ENCODE measurements at places on chromosomes 12 and 14.

GRCh38 chr12:4270016-4270830 is 3.3 kb upstream of the CCND2 start:
- peak; percentile 67 for DNase-seq

GRCh38 chr14:74913393-74913910 is 9.6 kb downstream of the RPS6KL1 start:
- no peak for DNase-seq

DNA sequence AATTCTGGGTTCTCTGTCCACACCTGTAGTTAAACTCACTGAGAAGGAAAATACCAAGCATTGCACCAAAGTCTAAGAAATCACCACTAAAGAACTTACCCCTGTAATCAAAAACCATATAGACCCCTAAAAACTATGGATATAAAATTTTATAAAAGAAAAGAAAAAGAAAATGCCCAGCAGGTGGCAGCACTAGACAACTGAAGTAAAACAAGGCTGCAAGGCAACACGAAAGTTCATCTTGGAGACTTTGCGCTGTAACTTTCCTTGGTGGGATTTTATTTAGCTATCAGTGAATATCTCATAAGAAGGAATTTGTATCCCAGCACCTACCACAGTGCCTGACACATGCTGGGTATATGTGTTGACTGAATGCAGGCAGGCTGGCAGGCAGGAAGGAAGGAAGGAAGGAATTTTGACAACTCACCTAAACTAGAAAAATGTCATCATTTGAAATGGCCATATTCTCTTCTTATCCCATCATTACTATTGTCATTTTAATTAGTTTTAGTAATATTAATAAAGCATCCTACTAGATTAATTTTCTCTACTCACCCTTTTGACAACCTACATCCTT is 68.2 kb upstream of the ETV6 start:
- DNase-seq = peak; percentile 61

DNA sequence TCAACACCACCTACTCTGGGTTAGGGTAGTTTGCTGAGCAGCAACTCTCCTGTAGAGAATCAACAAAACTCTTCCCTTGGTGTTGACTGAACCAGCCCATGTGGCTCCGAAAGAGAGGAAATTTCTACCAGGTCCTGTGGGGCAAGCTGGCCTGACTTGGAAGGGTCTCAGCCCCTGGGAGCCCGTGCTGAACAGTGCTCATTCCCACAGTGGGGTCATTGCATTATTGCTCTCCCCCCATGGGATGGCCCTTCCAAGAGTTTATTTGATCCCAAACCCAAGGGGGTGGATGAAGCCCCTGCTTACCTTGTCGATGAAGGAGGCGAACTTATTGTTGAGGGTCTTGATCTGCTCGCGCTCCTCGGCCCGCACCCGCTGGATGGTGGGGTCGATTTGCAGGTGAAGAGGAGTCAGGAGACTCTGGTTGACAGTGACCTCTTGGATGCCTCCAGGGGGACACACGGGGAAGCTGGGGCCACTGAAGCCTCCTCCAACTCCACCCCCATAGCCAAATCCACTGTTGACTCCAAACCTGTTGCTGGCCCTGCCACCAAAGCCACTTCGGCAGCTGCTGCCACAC is 580 bp downstream of the KRT75 start:
- DNase-seq = no peak

DNA sequence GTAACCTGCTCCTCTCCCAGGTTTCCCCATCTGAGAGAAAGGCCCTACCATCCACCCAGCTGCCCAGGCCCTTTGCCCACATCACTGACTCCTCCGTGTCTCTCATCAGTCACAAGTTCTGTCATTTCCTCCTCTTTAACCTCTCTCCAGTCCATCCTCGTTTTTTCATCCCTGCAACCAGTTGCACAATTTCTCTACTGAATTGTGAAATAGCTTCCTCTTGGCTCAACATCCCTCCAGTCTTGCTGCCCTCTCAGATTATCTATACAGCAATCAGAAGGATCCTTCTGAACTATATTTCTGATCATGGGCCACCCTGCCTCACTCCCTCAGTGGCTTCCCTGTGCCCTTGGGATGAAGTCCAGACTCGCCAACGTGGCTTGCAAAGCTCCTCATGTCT is 6.8 kb downstream of the FAM161B start:
- no peak for DNase-seq

- no peak for DNase-seq
Measured at GRCh38 chr12:44441155-44441554, 435.0 kb downstream of the NELL2 start.

- no peak for DNase-seq
Measured at GRCh38 chr12:29316752-29317151, 64.2 kb downstream of the ERGIC2 start.

- DNase-seq = no peak
Measured at GRCh38 chr12:55946553-55946952, 15.6 kb downstream of the DGKA start.

GRCh38 chr12:49920915-49921286 is 17.2 kb upstream of the FAIM2 start:
- no peak for DNase-seq

- DNase-seq = no peak
Measured at GRCh38 chr12:1611803-1612572, 17.0 kb upstream of the WNT5B start.

DNA sequence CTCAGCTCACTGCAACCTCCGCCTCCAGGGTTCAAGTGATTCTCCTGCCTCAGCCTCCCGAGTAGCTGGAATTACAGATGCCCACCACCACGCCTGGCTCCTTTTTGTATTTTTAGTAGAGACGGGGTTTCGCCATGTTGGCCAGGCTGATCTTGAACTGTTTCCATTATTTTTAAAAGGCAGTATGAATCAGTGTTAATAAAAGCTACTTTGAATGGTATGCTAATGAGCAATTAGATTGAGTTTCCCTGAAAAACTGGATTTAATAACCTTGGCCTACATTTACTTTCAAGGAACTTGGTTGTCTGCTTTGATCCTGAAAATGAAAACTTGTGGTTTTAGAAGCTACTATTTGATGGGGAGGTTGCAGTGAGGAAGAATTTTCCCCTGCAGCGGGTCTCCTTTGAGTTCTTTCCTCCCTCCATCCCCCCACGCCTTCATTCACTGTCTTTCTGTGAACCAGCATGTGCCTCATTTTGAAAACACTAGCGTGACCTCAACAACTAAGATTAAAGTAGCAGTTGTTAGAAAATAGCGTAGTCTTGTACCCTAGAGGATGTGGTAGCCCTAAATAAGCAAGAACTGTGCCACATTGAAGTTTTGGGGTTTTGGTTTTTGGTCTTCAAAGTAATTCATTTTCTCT is 17.8 kb upstream of the RPS6KA5 start:
- DNase-seq = no peak

- DNase-seq = no peak
Measured at GRCh38 chr14:38873941-38874612, 229.0 kb downstream of the SEC23A start.

GRCh38 chr14:92813201-92813600 is 19.1 kb downstream of the GOLGA5 start:
- DNase-seq = no peak

GRCh38 chr14:95875831-95876760 is 536 bp upstream of the TUNAR start:
- DNase-seq = no peak

DNA sequence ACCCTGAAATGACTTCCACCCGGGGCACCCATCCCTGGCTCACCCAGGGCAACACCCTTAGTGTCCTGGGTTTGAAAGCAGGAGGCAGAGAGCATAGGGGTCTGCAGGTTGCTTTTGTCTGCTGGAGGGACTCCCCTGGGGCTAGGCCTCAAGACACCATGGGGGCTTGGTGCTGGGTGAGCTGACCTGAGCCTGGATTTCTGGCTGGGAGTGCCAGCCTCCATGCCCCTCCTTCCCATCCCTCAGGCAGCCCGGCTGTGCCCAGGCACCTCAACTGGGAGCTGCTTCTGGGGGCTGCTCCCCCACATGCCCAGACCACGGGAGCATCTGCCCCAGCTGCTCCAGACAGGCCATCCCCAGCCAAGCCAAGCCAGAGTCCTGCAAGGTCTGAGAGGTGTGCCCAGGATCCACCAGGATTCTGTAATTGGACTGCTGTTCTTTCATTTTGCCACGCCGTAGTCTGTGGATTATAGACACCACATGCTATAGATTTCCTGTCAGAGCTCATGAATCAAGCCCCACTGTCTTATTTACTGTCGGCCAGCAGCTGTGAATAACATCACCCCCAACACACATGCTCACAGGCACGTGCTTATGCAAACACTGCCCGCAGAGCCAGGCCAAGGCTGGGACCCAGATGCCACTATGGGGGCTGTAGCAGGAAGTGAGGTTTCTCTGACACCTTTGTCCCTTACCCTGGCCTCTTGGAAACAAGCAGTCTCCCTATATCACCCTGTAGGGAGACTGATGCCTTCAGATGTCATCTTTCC is 29.4 kb upstream of the ESRRB start:
- DNase-seq = no peak

DNA sequence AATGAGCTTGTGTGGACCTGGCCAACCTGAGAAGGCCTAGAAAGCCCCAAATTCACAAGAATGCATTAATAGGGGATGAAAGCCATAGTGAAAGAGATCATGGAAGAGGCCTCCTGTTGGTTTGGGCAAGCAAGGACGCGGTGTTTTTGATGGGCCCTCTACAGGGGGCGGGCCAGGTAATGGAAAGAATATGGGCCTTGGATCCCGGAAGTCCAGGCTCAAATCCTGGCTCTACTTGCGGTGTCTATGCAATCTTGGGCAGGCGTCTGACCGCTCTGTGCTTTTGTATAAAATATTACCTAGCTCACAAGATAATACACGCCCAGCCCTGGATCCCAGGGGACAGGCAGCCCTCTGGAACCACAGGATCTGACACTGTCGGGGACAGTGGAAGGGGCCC is 41.1 kb upstream of the CLMN start:
- DNase-seq = no peak

GRCh38 chr12:119412811-119413794 is 78.6 kb downstream of the CCDC60 start:
- peak; percentile 45 for DNase-seq

- DNase-seq = no peak
Measured at GRCh38 chr14:103706551-103707328, 8.5 kb downstream of the XRCC3 start.

DNA sequence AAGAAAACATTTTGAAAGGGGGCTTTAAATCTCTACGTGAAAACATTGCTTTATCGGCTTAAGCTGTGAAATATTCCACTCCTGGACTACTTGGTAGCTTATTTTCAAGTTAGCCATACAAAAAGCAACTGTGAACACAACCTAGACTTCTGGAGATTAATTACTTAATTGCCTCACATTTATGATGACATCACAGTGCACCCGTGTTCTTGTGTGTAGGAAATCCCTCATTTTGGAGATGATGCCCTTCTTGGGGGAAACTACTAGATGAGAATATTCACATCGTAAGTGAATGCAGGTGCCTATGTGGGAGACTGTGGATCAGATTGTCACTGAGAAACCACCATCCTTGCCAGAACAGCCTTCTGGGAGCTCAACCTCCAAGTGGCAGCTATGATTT is 10.5 kb upstream of the B4GALNT3 start:
- no peak for DNase-seq

GRCh38 chr12:100368066-100368465 is 11.2 kb downstream of the SLC17A8 start:
- no peak for DNase-seq

DNA sequence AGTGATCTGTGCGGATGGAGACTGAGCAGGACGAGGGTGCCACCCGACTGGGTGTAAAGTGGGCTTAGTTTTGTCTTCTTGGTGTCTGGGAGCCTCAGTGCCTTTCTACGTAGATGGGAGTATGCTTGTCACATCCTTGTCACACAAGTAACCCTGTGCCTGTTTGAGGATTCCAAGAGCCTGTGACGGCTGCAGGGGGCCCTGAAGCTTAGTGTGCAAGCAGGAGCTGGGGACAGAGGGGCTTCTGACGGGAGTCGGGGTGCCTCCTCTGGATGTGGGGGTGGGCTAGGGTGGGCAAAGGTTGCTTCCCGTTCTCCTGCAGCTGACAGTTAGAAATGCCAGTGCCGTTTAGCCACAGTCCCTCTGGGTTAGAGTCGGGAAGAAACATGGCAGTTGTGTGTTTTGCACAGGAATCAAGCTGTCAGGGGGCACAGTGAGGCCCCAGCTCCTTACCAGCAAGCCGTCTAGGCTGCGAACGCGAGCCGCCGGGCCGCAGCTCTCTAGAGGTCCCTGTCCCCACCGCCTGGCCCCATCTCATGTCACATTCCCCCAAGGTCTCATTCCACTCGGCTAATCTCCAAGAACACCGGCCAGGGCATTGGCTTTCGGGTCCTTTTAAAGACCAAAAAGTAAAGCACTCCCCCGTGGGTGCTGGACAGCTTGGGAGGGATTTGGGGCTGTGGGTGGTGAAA is 7.0 kb downstream of the RTL1 start:
- peak; percentile 6 for DNase-seq

DNA sequence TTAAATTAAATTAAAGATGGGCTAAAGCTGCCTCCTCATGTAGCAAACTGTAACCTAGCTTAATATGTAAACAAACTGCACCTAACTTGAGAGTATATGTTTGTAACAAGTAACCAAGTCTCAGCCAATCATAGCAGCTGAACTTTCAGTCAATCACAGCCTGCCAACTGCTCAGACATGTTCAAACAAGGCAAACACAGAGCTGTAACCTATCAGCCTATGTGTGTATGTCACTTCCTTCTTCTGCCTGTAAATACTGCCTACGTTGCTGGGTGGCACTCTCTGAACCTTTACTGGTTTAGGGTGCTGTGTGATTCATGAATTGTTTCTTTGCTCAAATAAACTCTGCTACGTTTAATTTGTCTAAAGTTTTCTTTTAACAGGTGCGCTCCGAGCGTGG is 2.9 kb downstream of the SERPINA6 start:
- DNase-seq = no peak

- no peak for DNase-seq
Measured at GRCh38 chr12:58086930-58087329, 145.6 kb downstream of the ATP23 start.

DNA sequence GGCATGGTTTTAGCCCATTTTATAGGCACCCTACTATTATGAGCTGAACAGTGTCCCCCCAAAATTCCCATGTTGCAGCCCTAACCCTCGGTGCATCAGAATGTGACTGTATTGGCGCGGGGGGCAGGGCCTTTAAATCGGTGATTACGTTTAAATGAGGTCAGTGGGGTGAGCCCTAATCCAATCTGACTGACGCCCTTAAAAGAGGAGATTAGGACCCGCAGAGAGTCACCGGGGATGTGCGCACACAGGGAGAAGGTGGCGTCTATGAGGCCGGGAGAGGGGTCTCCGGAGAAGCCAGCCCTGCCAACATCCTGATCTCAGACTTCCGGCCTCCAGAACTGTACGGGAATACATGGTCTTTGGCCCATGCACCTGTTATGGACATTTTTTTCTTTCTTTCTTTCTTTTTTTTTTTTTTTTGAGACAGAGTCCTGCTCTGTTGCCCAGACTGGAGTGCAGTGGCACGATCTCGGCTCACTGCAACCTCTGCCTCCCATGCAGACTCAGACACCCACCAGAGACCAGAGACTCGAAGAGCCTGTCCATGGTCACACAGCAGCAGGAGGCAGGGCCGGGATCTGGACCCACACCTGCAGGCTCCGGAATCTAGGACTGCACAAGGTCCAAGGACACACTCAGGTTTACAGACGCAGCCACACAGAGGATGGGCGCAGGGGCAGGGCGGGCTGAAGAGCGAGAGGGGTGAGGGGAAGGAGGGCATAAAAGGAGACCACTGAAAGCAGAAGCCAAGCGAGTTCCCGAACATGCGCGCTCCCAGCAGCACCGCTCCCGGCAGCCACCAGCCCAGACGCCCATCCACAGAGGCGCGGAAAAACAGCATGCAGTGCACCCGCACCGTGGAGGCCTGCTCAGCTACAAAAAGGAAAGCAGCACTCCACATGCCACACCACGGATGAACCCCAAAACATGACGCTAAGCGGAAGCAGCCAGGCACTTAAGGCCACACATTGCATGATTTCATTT is 19.0 kb downstream of the SCARB1 start:
- no peak for DNase-seq

GRCh38 chr14:97275276-97275675 is 478.1 kb downstream of the VRK1 start:
- DNase-seq = no peak

Data from activated CD4-positive, CD25-positive, alpha-beta regulatory T cell treated with anti-CD3 and anti-CD28 coated beads, Interleukin-2, amount 50 U/mL, for 72 hours (primary cell).